Keratinocyte (primary cell): ENCODE measurements at places on chromosomes 7 and 10.

- no peak for DNase-seq
These were observed 538.7 kb downstream of the DNAJB6 start for GRCh38 chr7:157875230-157876179.

DNA sequence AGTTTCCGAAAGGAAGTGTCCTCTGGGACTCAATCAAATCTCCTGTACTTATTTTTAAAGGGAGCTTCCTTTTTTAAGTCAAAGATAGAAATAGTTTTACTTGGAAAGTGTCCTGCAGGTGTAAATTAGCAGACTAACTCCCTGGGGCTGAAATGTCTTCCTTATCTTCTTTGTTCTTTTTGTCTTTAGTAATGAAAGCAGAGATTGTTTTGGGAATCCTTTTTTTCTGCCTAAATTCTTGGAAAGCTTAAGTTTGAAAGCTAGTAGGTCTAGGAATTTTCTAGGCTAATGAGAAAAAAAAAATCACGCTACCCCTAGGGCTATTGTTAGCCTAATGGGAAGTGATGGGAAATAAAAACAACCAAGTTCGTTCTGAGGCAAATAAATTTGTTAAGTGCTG is 139.1 kb upstream of the CSTF2T start:
- DNase-seq: no peak

DNA sequence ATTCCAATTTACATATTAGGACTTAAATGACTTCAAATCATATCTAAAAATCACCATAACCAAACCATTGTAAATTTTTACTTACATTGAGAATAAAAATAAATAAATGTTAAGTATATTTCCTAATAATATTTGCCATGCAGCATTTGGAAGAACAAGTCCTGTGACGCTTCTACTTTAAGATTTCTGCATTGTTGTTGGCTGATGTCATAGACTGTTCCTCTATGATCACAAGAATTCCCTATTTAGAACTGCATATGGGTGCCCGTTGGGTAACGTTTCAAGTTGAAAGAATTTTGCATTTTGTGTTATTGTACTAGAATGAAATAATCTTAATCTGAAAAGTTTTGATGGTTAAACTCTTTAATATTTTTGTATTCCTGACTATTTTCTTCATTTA is 5.1 kb upstream of the ITGB1 start:
- no peak for DNase-seq

GRCh38 chr7:87561102-87561501 is 39.6 kb downstream of the ABCB1 start:
- DNase-seq: no peak

- DNase-seq: no peak
These were observed 20.5 kb downstream of the YKT6 start for GRCh38 chr7:44221231-44221791.

- no peak for DNase-seq
These were observed 32.0 kb downstream of the BET1 start for GRCh38 chr7:93972029-93972725.

DNA sequence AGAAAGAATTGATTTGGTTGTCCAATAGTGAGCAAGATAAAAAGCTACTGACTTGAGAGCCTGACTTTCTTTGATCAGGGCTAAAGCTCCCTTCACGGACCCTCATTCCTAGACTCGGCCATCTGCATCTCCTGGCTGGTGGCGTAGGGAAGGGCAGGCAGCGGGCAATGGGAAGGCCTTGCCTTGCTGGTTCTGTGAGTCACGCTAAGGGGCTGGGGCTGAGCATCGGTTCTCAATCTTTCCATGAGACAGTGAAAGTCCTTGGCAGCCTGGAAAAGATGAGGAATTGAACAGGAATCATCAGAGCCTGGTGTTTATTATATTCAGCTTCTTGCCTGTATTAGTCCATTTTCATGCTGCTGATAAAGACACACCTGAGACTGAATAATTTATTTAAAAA is 475.3 kb downstream of the PLXNA4 start:
- no peak for DNase-seq

GRCh38 chr10:98885378-98885777 is 350.3 kb downstream of the HPSE2 start:
- DNase-seq: no peak

DNA sequence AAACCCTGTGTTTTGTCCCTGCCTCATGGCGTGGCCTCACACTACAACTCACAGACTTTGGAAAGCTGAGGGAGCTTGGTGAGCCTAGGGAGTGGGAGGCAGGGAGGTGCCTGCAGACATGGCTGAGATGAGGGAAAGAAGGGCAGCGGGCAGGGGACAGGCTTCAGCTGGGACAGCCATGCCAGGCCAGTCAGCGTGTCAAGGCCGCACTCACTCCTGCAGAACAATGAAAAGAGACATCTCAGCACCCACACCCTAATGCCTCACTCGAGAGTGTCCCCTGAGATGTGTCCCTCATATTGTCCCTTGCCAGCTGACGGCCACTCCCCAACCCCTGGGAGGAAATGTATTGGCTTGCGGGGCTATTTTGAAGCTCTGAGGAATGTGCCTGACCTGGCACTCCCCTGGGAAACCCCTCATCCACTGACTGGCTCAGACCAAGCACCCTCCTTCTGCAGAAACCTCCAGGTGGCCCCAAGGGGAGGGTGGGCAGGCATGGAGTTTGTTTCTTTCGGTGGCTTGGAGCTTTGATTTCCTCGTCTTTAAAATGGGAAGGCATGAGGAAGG is 31.6 kb downstream of the SH3PXD2A start:
- no peak for DNase-seq

DNA sequence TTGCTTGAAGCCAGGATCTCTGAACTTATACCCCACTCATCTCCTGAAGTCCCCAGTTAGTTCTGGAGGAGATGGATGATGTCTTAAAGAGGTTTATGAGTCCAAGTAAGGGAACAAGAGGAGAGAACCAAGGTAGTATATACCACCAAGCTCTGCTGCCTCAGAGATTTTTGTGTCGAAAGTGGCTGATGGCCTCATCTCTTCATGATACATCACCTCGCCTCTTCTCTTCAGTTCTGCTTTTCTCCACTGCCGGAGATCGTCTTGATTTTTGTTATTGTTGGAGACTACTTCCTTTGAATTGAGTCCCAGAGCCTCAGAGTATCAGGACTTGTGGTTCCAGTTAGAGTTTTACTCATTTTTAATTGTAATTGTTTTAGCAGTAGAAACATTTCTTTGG is 1.9 kb downstream of the VTI1A start:
- DNase-seq: no peak

DNA sequence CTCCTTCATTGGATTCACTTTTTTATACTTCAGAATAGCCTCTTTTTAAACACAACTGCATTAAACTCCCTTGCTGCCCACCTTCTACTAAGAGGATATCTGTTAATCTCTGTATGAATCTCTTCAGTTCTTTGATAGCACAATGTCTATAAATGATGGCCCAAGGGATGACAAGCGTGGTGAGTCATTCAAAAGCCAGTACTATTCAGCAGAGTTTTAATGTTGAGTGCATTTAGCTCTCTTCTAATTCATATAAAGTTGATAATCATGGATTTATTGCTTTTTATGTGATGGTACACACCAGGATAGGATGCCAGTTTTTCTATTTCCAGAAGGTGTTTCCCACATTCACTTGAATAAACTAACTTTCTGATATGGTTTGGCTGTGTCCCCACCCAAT is 57.4 kb upstream of the HECTD2 start:
- DNase-seq: no peak

GRCh38 chr7:120720317-120720716 is 137.6 kb downstream of the TSPAN12 start:
- no peak for DNase-seq

DNA sequence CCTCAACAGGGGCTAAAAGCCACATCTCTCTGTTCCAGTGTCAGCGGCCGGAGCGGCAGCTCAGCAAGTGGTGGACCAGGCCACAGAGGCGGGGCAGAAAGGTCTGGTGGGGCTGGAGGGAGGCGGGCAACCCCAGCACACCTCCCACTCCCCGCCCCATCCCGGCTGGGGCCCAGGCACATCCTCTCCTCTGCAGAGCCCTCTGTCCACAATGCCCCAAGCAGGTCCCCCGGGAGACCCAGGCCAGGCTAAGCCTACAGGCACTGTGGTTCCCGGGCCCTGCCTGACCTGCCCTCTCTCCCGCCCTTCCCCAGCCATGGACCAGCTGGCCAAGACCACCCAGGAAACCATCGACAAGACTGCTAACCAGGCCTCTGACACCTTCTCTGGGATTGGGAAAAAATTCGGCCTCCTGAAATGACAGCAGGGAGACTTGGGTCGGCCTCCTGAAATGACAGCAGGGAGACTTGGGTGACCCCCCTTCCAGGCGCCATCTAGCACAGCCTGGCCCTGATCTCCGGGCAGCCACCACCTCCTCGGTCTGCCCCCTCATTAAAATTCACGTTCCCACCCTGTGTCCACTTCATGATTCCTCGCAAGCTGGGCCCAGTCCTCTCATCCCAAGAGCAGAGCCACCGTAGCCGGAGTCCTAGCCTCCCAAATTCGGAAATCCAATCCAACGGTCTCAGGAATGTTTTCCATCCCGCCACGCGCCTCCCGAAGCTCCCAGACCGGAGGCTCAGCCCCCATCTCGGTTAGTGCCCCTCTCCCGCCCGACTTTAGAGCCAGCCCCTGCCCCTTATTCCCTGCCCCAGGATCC is 2.1 kb downstream of the ADIRF start:
- no peak for DNase-seq

DNA sequence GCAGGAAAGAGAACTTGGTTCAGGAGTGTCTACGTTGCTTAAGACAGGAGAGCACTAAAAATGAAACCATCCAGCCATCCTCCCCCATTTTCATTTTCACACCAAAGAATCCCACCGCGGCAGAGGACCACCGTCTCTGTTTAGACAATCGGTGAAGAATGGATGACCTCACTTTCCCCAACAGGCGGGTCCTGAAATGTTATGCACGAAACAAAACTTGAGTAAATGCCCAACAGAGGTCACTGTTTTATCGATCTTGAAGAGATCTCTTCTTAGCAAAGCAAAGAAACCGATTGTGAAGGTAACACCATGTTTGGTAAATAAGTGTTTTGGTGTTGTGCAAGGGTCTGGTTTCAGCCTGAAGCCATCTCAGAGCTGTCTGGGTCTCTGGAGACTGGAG is 1.4 kb upstream of the IL6 start:
- DNase-seq: no peak

- DNase-seq: no peak
These were observed 73.3 kb upstream of the NANOS1 start for GRCh38 chr10:118955951-118956801.

DNA sequence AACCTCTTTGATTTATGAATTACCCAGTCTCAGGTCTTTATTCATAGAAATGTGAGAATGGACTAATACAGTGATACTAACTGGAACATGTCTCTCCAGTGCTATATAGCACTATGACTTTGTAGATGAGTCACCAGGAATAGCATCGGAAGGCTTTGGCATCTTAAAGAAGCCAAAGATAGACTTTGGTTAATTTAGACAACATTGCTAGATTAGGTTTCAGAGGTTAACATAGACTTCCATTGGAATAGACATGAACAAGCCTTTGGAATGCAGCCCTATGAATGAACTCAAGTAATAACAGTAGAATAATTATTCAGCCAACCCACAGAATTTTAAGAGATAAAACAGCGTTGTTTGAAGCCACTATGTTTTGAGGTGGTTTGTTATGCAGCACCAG is 169.2 kb downstream of the HGF start:
- DNase-seq: no peak

- no peak for DNase-seq
These were observed 28.0 kb downstream of the NIPSNAP2 start for GRCh38 chr7:55992346-55992745.

- DNase-seq: no peak
These were observed 31.1 kb upstream of the GOLGA7B start for GRCh38 chr10:97818572-97818971.

- DNase-seq: no peak
These were observed 968 bp downstream of the NOLC1 start for GRCh38 chr10:102153093-102153620.

DNA sequence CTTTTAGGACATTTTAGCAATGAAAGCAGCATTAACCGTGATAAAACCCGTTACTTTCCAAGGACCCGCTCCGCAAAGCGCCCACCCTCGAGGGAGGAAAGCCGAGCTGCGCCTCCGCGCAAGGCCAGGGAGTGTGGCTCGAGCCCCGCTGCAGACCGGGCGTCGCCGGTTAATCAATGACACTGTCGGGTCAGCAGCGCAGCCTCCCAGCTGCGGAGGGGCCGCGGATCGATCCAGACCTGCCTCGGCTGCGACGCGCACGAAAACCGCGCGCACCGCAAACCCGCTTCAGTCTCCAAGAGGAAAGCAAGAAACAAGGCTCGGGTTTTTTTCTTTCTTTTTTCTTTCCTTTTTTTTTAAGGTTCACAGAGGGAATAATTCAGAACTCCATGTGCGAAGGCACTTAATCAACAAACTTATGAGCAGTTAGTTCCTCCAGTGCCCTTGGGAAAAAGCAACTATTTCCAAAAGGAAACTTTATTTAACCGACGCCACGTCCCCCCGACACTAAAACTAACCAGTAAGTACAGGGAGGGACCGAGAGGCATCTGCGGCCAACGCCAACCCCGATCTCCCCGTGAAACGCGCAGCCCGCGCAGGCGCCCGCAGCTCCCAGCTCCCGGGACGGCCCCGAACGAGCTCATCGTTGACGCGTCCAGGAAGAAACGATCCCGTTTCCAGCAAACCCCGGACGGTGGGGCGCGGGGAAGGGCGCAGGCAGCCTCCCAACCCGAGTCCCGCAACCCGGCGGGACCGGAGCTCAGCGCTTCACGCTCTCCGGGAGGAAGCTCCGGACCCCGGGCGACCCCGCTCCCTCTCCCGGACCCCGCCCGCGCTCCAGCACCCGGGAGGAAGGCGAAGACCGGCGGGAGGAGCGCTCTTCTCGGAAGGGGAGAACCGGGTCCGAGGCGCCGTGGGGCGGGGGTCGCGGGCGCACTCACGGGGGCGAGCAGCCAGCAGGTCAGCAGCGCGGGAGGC is 598 bp downstream of the VIPR2 start:
- no peak for DNase-seq

DNA sequence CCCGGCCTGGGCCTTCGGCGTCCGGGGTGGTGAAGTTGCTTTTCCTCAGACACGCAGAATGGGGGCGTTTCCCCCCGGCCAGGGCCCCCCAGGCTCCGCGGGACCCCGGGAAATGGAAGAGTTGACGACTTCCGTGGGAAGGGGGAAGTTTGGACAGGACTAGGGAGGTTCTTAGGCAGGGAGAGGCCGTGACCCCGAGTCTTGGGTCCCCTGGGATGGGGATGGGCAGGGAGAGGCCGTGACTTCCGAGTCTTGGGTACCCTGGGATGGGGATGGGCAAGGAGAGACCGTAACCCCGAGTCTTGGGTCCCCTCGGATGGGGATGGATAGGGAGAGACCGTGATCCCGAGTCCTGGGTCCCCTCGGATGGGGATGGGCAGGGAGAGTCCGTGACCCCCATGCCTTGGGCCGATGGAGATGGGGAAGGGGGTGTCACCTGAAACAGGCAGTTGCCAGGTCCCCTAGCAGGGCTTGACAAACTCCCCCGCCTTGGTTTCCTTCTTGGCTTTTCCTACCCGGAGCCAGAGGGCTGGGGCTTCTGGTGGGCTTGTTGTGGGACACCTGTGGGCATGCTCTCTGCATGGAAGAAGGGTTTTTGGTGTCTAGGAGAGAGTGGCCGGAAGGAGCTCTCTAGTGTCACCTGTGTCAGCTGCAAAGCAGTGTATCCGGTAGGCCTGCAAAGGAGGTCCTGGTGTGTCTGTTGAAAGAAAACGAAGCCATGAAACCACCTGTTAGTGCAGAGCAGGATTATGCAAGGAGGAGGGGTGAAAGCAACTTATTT is 1.1 kb downstream of the TRRAP start:
- peak; percentile 44 for DNase-seq

- peak; percentile 60 for DNase-seq
These were observed 79.9 kb downstream of the ZMIZ1 start for GRCh38 chr10:79148452-79149344.
